ENCODE measurements at places on chromosomes 7 and 10. TPM values are rescaled to one million over a fixed set of nuclear protein-coding genes. Genes with fewer than 3 reads are reported as not detected.

The MEOX2 gene
- total RNA-seq: 3.0 TPM

The GIMAP6 gene
- not detected for total RNA-seq

The UNCX gene
- total RNA-seq: 0.48 TPM

The TOMM7 gene
- 222 TPM for total RNA-seq

The OPN4 gene
- not detected for total RNA-seq

The SPDYE2 gene
- not detected for total RNA-seq

The LBX1 gene
- total RNA-seq: 4.7 TPM

The NPFFR1 gene
- total RNA-seq: not detected

- H3K27ac ChIP-seq: no peak overlapping the region
- H3K36me3 ChIP-seq: peaks cover 10% of the 10 kb centered on the region
- H3K27me3 ChIP-seq: no peaks in the 10 kb centered on the region
- peaks cover 23% of the 10 kb centered on the region for H3K4me1 ChIP-seq
- no peak overlapping the region for H3K4me3 ChIP-seq
Measured at GRCh38 chr10:24701447-24701846, 22.2 kb downstream of the ARHGAP21 start.

DNA sequence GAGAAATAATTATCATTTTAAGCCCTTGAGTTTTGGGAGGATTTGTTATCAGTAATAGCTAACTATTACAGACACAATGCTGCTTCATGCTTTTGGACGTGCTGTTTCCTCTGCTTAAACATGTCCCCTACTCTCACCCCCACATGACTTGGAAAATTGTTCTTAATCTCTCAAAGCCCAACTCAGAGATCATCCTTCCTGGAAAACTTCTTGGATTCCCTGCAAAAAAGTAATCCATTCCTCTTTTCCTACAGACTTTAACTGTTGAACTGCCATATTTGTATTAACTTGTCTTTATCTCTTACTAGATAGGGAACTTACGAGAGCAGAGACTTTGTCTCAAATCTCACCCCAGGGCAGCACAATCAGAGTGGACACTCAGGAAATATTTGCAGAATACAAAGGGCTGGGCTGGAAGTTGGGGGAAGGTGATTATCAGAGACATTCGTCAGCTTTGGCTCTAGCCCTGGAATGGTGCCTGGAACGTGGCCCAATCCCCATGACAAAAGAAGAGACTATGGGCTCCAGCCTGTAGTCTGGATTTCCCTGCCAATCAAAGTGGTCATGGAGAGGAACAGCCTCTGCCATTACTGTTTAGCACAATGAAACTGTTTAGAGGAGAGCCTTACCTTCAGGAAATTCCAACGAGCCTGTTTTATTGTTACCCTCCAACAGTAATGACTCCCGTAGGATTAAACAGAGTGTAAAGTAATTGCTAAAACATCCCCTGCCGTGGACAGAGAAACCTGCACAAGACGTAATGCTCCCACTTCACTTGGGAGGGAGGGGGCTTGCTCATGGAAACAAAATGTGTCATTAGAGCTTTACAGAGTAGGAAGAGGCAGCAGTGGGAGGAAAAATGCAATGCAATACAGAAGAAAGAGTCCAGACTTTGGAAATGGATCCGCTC is 140.4 kb upstream of the AUTS2 start:
- H3K27ac ChIP-seq: no peak overlapping the region
- no peak for DNase-seq
- no peaks in the 10 kb centered on the region for H3K36me3 ChIP-seq
- H3K4me3 ChIP-seq: peak overlapping the region; percentile 39
- H3K27me3 ChIP-seq: peaks cover 7% of the 10 kb centered on the region

DNA sequence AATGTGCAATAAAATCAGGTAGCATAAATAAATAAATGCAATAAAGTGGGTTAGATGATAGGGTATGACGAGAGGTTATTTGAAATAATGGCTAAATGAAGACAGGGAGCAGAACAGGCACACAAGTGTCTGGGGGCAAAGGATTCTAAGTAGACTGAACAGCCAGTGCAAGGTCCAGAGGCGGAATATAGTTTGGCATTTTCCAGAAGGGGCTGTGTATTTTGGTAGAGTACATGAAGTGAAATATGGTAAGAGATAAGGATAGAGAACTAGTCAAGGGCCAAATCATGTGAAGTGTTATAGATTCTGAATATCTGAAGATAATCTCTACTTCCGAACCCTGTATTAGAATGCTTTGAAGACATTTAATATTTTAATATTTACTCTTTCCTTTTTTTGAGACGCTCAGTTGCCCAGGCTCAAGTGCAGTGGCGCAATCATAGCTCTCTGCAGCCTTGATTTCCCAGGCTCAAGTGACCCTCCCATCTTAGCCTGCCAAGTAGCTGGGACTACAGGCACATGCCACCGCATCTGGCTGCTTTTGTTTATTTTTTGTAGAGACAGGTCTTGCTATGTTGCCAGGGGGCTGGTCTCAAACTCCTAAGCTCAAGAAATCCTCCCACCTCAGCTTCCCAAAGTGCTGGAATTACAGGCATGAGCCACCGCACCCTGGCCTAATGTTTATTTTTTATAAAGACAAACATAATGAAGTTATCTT is 44.4 kb upstream of the CD36 start:
- H3K36me3 ChIP-seq: no peaks in the 10 kb centered on the region
- H3K4me3 ChIP-seq: no peak overlapping the region
- no peaks in the 10 kb centered on the region for H3K27me3 ChIP-seq
- DNase-seq: no peak
- no peak overlapping the region for H3K27ac ChIP-seq

- H3K27me3 ChIP-seq: no peaks in the 10 kb centered on the region
- H3K36me3 ChIP-seq: peaks cover 44% of the 10 kb centered on the region
- peaks cover 10% of the 10 kb centered on the region for H3K4me1 ChIP-seq
Measured at GRCh38 chr7:23333671-23334246, 34.6 kb downstream of the MALSU1 start.

DNA sequence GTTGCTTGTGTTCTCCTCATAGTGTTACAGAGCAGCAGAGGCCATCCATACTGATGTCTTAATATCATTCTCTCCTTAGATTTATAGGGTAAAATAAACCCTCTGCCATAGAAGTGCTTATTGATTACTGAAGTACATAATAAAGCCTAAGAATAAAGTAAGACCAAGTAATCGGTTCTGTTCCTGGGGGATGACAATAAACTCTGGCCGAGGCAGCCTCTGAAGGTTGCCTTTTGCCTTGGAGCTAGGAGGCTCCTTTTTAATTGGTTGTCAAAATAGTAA is 711.6 kb upstream of the GALNT17 start:
- H3K27ac ChIP-seq: no peak overlapping the region
- H3K27me3 ChIP-seq: peaks cover 7% of the 10 kb centered on the region
- peaks cover 6% of the 10 kb centered on the region for H3K36me3 ChIP-seq

DNA sequence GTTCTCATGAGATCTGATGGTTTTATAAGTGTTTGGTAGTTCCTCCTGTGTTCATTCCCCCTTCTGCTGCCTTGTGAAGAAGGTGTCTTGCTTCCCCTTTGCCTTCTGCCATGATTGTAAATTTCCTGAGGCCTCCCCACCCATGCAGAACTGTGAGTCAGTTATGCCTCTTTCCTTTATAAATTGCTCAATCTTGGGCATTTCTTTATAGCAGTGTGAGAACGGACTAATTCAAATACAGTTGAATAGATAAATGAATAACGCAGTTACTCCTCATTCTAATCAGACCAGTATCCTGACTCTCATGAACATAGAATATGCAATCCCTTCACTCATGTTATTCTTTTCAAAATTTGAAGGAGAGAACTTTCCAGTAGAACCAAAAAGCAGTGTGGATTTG is 375.0 kb upstream of the FZD8 start:
- no peaks in the 10 kb centered on the region for H3K36me3 ChIP-seq
- H3K27ac ChIP-seq: no peak overlapping the region
- DNase-seq: no peak
- H3K4me1 ChIP-seq: no peaks in the 10 kb centered on the region
- H3K27me3 ChIP-seq: peaks cover 14% of the 10 kb centered on the region
- H3K4me3 ChIP-seq: no peak overlapping the region

- no peak overlapping the region for H3K27ac ChIP-seq
- H3K36me3 ChIP-seq: no peaks in the 10 kb centered on the region
- no peak for DNase-seq
Measured at GRCh38 chr7:91630581-91631380, 249.7 kb downstream of the MTERF1 start.

GRCh38 chr7:135995748-135996147 is 18.6 kb upstream of the MTPN start:
- H3K36me3 ChIP-seq: no peaks in the 10 kb centered on the region
- H3K27ac ChIP-seq: no peak overlapping the region
- DNase-seq: no peak
- no peak overlapping the region for H3K4me3 ChIP-seq

- H3K27ac ChIP-seq: peak overlapping the region; percentile 57
- H3K4me1 ChIP-seq: peaks cover 47% of the 10 kb centered on the region
- peaks cover 9% of the 10 kb centered on the region for H3K36me3 ChIP-seq
- H3K27me3 ChIP-seq: peaks cover 4% of the 10 kb centered on the region
- no peak for DNase-seq
- peak overlapping the region; percentile 1 for H3K4me3 ChIP-seq
Measured at GRCh38 chr10:103836861-103837260, 18.5 kb downstream of the SH3PXD2A start.

DNA sequence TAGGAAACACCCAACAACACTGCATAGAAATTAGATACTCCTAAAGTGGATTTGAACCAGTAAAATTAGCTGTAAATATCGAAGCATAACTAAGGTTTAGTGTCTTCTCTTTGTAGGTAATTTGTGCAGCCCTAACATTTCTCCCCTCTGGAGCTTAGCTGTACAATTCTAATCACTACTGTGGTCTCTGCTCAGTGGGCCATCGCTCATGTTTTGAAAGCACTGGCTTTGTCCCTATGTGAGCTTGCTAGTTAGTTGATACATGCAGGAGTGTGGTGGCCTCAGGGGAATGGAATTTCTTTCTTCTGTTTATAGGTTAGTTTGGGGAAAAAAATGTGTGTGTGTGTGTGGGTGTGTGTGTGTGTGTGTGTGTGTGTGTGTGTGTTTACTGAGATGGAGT is 373.1 kb downstream of the DPP6 start:
- H3K36me3 ChIP-seq: no peaks in the 10 kb centered on the region
- DNase-seq: no peak
- H3K27me3 ChIP-seq: no peaks in the 10 kb centered on the region
- H3K4me3 ChIP-seq: no peak overlapping the region
- no peak overlapping the region for H3K27ac ChIP-seq

GRCh38 chr7:867001-867405 is 9.4 kb upstream of the GET4 start:
- peaks cover 49% of the 10 kb centered on the region for H3K36me3 ChIP-seq
- H3K27me3 ChIP-seq: no peaks in the 10 kb centered on the region
- H3K4me3 ChIP-seq: no peak overlapping the region
- H3K27ac ChIP-seq: peak overlapping the region; percentile 18

DNA sequence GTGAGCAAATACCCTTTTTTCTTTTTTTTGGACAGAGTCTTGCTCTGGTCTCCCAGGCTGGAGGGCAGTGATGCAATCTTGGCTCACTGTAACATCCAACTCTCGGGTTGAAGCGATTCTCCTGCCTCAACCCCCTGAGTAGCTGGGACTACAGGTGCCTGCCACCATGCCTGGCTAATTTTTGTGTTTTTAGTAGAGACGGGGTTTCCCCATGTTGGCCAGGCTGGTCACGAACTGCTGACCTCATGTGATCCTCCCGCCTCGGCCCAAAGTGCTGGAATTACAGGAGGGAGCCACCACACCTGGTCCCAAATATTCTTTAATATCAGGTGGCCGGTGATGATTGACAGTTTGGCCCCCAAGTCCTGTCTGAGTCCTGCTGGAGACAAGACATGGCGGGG is 6.6 kb downstream of the LAT2 start:
- no peaks in the 10 kb centered on the region for H3K4me1 ChIP-seq
- no peaks in the 10 kb centered on the region for H3K27me3 ChIP-seq
- H3K4me3 ChIP-seq: no peak overlapping the region
- no peak for DNase-seq
- H3K36me3 ChIP-seq: no peaks in the 10 kb centered on the region
- no peak overlapping the region for H3K27ac ChIP-seq

DNA sequence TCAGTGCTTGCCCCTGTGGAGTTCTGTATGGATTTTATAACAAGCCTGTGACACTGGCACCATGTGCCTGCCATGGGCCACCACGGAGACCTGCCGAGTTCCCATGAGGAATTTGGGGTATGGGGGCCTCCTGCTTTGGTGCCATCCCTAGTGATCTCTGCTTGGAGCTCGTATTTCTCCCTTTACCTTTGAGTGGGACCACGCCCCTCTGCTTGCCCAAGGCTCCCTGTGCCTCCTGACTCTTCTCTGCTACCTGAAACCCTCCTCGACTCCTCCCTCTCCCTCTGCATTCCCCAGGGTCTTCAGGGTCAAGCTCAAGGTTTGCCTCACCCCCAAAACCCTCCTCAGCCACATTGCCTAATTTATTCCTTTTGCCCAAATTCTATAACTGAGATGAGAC is 225.0 kb downstream of the BUB3 start:
- H3K4me1 ChIP-seq: peaks cover 4% of the 10 kb centered on the region
- no peak for DNase-seq
- H3K36me3 ChIP-seq: no peaks in the 10 kb centered on the region
- H3K4me3 ChIP-seq: no peak overlapping the region
- H3K27me3 ChIP-seq: peaks cover 80% of the 10 kb centered on the region

- H3K27ac ChIP-seq: no peak overlapping the region
- no peak for DNase-seq
- H3K4me1 ChIP-seq: peaks cover 9% of the 10 kb centered on the region
- H3K27me3 ChIP-seq: no peaks in the 10 kb centered on the region
- H3K36me3 ChIP-seq: peaks cover 24% of the 10 kb centered on the region
- H3K4me3 ChIP-seq: no peak overlapping the region
Measured at GRCh38 chr7:66250711-66251110, 45.6 kb downstream of the TPST1 start.

- no peak overlapping the region for H3K4me3 ChIP-seq
- no peaks in the 10 kb centered on the region for H3K27me3 ChIP-seq
- no peak for DNase-seq
- no peak overlapping the region for H3K27ac ChIP-seq
- peaks cover 4% of the 10 kb centered on the region for H3K4me1 ChIP-seq
Measured at GRCh38 chr10:97566336-97566996, 6.1 kb upstream of the ANKRD2 start.

DNA sequence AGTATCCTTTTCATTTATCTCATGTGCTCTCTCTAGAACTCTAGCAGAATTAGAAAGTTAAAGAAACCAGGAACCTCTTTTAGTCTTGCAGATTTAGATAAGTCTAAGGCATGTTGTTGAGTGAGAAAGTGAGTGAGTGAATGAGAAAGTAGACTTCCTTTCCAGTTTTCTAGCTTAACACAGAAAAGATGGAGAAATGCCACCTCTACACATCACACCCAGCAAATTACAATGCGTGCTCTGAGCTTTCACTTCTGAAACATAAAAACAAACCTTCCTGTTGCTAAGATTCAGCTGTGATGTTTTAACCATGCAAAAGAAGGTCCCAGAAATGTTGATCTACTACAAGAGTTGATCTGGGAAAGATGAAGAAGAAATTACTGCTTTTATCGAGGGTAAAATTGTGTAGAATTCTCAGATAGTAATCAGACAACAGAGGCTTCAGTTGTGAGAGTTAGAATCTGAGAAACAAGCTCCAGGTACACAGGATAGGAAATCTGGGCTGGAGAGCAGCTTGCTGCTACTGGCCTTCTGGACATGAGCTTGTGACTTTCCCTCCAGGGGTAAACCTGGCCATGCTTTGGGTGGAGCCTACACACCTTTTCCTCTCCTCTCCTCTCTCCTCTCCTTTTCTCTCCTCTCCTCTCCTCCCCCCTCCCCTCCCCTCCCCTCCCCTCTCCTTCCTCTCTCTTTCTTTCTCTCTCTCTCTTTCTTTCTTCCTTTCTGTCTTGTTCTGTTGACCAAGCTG is 4.6 kb downstream of the CYP3A5 start:
- H3K36me3 ChIP-seq: peaks cover 7% of the 10 kb centered on the region
- no peak for DNase-seq
- no peak overlapping the region for H3K4me3 ChIP-seq
- peaks cover 8% of the 10 kb centered on the region for H3K4me1 ChIP-seq
- H3K27ac ChIP-seq: no peak overlapping the region

GRCh38 chr10:102620591-102621442 is 23.5 kb upstream of the TRIM8 start:
- H3K4me3 ChIP-seq: no peak overlapping the region
- no peak for DNase-seq
- no peaks in the 10 kb centered on the region for H3K27me3 ChIP-seq
- no peak overlapping the region for H3K27ac ChIP-seq
- peaks cover 19% of the 10 kb centered on the region for H3K4me1 ChIP-seq

Data from type B pancreatic cell (in vitro differentiated cells).